Activated T-helper 17 cell treated with anti-CD3 and anti-CD28 coated beads, Interleukin-2, amount 50 U/mL, for 72 hours (primary cell): ENCODE measurements at places on chromosomes 12 and 14. TPM values are rescaled to one million over a fixed set of nuclear protein-coding genes. Genes with fewer than 3 reads are reported as not detected.

DNA sequence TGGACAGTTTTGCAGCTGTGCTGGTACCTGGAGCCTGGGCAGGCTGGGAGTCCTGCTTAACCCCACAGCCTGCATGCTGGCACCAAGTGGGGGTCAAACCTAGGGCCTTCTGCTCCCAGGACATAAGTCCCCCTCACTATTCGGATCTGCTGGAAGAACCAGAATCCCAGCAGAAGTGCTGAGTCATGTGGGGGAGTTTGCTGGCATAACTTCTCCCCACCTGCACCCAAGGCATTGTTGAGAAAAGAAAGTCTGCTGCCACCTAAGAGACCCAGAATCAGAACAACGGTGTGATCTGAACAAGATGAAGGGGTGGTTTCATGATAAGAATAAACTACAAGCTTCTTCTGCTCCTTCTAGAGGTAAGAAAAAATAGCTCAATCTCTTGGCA, 102.7 kb downstream of the RBM19 start:
- no peak for ATAC-seq

DNA sequence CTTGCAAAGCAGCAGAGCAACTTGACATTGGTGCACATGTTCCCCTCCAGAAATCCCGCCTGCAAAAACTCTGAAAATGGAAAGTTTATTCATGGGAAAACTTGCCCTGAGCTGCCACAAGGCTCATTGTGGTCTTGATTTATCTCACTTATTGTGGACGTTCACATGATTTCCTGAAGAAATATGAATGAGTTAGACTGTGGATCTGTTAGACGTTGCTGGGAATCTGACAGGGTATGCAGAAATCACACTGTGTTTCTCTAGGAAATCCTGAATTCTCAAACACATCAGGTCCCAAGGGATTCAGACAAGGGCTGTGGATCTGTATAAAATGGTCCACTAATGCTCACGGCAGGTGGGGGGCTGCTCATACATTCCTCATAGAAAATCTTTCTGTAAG, 72.2 kb downstream of the EID3 start:
- ATAC-seq: no peak

Gene GLT8D2
- not detected for total RNA-seq

Gene CCDC177
- not detected for total RNA-seq

GRCh38 chr14:54746019-54746418, 156.6 kb downstream of the GCH1 start:
- no peak for ATAC-seq

- ATAC-seq: peak; percentile 89
Measured at GRCh38 chr12:54959291-54960018, 25.1 kb downstream of the TESPA1 start.

Gene SYT1
- total RNA-seq: not detected

Gene RNU4-1
- 2,470 TPM for total RNA-seq

- no peak for ATAC-seq
Measured at GRCh38 chr12:86228656-86229055, 27.5 kb downstream of the MGAT4C start.
